ENCODE measurements at places on chromosomes 5 and 9.

DNA sequence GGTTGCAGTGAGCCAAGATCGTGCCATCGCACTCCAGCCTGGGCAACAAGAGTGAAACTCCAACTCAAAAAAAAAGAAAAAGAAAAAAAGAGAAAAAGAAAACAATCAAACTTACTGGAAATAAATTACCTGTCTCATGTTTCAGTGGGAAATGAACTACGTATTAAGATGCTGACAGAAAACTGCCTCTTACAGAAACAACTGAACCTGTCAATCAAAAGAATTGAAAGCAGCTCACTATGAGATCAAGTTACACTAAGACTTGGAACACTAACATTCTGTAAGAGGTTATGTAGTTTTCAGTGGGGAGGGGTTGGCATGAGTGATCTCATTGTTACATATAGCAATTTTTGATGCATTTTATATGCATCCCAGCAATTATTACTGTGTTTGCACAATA is 64.4 kb upstream of the SPATA31E1 start:
- no peak for DNase-seq

- DNase-seq, result peak; percentile 95
Observed at GRCh38 chr5:37668524-37669047, 171.3 kb downstream of the GDNF start.

- DNase-seq, result no peak
Observed at GRCh38 chr5:40238066-40238745, 441.5 kb upstream of the PTGER4 start.

GRCh38 chr9:17865881-17866280 is 287.0 kb downstream of the SH3GL2 start:
- DNase-seq, result no peak

DNA sequence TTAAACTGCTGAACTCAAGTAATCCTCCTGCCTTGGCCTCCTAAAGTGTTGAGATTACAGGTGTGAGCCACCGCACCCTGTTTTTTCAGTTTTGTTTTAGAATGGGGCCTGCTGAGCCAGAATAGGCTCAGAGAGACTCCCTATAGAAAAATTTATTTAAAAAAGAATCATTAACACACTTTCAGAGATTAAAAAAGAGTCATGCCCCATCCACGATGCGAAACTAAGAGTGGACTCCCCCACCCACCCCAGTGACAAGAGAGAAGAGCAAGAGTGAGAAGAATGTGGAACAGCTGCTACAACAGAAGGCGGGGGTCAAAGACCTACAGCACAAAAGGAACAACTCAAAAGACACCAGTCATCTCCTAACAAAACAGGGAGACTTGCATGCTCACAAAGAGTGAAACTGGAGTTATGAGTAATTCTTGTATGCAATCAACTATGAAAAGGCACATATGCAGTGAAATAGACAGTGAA is 47.2 kb downstream of the GLDC start:
- DNase-seq, result no peak

DNA sequence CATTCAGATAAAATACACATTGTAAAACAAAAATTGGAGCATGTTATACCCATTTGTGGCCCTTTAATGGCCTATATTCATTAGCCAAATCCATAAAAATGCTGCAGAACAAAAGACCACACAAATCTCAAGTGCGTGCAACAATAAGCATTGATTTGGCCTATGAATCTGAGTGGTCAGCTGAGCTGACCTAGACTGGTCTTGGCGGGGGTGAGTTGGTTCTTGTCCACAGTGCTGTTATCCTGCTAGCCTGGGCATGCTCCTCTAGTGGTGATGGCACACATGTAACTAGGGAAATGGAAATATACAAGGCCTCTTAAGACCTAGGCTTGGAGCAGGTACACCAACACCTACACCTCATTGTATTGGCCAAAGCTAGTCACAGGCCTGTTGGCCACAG is 122.2 kb upstream of the TBCA start:
- DNase-seq, result no peak

- no peak for DNase-seq
Observed at GRCh38 chr9:131528886-131529505, 2.1 kb downstream of the UCK1 start.

DNA sequence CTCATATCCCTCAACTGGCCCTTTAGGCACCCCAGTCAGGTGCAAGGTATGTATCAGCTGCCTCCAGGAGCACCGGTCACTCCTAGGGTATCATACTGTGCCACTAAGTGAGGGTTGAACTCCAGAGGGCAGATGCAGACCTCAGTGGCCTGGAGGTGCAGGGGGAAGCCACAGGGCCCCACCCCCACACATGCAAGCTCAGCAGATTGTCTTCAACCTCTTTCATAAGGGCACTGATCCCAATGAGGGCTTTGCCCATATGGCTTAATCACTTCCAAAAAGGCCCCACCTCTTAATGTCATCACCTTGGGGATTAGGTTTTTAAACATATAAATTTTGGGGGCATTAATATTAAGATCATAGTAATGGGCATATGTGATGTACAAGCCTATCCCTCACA is 28.2 kb downstream of the BAAT start:
- no peak for DNase-seq

GRCh38 chr9:95816716-95817115 is 58.8 kb upstream of the ERCC6L2 start:
- DNase-seq, result no peak

DNA sequence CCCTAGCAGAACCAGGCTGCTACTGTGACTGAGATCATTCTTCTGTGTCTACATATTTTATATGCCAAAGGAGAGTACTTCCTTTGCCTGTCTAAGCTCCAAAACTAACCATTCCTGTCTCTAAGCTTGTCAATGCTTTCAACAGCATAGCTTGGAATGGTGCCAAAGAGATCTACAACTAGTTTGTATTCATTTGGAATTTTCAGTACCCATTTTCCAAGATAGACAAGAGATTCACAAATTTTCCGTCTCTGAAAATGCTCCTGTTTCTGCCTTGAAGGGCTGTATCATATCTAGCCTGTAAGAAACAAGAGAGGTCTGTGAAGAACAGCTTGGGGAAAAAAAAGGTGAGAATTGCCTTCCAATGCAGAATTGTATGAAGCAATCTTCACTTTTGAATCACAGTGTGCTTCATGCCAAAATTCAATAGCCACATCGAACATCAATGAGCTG is 334.4 kb upstream of the ACTBL2 start:
- DNase-seq, result no peak

GRCh38 chr5:150640311-150641005 is at the start of gene SYNPO:
SYNPO (plus strand) TSS chr5:150640660; CDS start chr5:150648276, 7,616 bp downstream.
- no peak for DNase-seq

GRCh38 chr5:50963971-50964745 is 297.7 kb downstream of the PARP8 start:
- no peak for DNase-seq

DNA sequence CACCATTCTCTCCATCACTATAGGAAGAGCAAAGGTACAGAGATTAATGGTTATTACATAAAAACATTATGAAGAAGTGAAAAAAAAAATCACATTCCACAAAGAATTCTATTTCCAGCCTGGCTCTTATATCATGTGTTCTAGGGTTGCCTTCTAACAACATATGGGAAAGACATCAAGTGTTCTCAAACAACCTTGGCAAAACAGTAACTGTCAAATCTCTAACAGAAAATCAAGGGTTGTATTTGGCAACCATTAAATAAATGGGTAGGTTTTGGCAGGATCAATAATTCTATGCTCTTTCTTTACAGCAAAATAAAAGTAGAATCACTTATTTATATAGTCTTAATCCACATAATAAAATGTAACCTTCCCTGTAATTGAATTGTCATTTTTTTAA is 728.9 kb downstream of the MAT2B start:
- DNase-seq, result no peak

Measured in HFF-Myc (cell line).